Stimulated activated CD8-positive, alpha-beta memory T cell treated with anti-CD3 and anti-CD28 coated beads, Interleukin-7, amount 100 ng/mL, for 1 hour (primary cell): ENCODE measurements at places on chromosomes 2 and 18.
A peak's percentile ranks its signal among the peaks of the same experiment; 100 is the strongest.

- no peak for DNase-seq
Measured at GRCh38 chr18:67783196-67783946, 266.9 kb upstream of the DSEL start.

DNA sequence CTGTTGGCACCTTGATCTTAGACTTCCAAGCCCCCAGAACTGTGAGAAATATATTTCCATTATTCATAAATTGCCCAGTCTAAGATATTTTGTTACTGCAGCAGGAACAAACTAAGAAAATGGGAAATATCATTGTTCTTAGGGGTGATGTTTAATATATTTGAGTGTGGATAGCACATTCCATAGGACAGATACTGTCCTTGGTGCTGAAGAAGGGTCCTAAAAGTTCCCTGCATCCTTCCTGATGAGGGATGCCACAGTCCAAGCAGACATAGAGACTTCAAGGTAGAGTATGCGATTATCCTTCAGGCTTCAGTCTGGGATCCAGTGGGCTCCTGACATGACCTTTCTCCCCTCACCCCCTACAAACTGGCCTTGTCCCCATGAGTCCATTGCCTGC lies 689.0 kb downstream of the TDRD15 start:
- no peak for DNase-seq

- no peak for DNase-seq
Measured at GRCh38 chr18:57422313-57422872, 12.8 kb upstream of the ONECUT2 start.

DNA sequence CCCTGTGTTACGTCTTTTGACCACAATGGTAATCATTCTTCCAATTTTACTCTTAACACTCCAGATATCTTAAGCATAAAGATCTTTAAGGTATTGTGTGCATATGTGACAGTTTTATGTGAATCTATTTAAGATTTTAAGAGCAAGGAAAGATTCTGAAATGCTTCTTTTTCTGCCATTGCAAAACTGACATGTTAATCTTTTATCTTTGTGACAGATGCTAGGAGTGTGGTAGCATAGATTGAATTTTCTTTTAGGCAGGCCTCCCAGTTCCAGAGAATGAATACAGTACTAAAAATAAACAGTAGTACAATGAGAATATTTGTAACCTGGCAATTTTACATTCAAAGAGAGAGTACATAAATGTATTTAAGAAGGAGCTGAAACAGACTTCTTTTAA lies 232.5 kb upstream of the ZSWIM2 start:
- DNase-seq: no peak

GRCh38 chr2:30208453-30208852 lies 22.9 kb upstream of the LBH start:
- no peak for DNase-seq

GRCh38 chr2:201517094-201517493 lies 65.6 kb downstream of the STRADB start:
- DNase-seq: no peak

DNA sequence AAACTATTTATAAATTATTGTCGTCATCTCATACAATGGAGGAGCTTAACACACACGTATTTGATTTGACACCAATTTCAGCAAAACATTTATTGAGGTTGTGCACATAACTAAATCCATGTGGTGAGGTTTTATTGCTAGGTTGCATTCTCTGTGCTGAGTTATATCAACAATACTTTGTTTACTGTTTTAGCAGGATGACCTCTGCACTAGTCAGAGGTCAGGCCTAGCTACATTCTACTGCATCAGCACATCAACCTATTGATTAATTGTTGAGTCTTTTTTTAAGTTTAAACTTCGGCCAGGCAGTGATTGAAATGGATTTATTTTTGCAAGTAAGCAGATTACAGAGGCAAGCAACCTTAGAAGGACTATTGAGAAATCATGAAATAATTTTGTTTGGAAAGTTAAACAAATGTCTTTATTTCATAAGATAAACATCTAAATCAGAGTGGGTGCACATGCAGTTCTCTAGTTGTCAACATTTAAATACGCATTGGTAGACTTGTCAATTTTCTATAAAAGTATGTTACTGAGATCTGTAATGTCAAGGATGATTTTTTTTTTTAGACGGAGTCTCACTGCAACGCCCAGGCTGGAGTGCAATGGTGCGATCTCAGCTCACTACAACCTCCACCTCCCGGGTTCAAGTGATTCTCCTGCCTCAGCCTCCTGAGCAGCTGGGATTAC lies 75.2 kb upstream of the CD28 start:
- DNase-seq: no peak

- DNase-seq: no peak
Measured at GRCh38 chr18:9174302-9174701, 37.7 kb downstream of the ANKRD12 start.

DNA sequence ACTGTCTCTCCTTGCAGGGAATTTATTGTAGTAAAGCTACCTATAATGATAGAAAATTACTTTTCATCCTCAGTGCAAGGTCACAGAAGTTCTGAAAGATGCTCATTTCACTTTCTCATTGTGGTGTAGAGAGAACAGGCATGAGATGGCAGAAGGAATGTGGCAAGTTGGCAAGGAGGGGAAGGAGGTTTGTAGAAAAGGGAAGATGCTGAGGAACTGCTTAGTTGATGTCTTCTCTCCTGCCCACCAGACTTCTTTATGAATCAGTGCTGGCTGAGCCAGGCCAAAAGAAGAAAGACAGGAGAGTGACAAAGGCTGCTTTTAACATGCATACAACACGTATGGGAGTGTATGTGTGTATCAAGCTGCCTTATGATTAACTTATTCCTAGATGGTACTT lies 164.4 kb downstream of the PRPF40A start:
- no peak for DNase-seq

DNA sequence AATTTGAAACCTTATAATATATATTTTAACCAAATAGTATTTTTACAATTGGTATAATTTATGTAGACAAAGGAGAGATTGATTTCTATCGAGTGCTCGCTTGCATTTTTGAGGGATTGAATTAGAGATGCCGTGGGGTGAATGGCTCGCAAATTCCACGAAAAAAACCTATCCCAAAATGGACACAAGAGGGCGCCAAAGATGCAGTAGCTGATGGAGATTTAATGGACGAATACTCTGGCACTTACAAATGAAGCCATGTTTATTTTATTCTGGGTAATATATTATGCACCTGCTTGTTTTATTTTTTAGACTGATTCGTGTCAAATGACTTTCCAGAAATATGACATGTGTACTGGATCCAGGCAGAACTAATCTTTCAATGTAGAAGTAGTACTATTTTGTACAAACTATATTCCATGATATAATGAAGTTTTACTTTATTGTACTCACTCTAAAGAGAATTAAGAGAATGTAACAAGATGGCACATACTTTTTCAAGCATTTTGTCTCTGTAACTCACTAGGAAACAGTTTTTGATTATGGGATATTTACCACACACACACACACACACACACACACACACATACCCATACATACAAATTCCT lies 505.4 kb downstream of the PLCL1 start:
- DNase-seq: peak; percentile 19

DNA sequence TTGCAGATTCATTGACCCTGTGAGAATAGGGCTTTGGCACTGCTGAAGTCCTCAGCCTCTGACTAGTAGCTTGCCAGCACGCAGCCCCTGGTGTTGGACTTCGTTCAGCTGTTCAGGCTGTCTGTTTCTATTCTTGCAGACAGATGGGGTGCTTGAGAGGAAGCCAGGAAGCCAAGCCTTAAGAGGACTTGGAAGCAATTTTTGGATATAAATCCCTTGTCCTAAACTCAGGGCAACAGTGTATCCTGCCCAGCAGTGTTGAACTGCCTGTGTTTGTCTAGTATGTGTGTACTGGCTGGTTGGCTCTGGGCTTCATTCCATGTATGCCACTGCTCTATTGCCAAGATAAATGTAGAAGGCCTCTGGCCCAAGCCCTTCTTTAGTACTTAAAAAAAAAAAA lies 108.6 kb downstream of the COMMD1 start:
- DNase-seq: no peak

DNA sequence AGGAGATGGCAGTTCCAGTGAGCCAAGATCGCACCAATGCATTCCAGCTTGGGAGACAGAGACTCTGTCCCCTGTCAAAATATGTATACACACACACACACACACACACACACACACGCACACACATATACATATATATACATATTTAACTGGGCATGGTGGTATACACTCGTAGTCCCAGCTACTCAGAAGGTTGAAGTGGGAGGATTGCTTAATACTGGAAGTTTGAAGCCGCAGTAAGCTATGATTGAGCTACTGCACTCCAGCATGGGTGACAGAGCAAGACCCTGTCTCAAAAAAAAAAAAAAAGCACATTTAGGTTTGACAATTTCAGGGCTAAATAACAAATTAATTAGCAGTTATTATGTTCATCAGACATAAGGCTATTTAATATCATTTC lies 36.0 kb upstream of the ATIC start:
- DNase-seq: no peak

GRCh38 chr2:135043345-135043744 lies 3.9 kb downstream of the MAP3K19 start:
- no peak for DNase-seq

DNA sequence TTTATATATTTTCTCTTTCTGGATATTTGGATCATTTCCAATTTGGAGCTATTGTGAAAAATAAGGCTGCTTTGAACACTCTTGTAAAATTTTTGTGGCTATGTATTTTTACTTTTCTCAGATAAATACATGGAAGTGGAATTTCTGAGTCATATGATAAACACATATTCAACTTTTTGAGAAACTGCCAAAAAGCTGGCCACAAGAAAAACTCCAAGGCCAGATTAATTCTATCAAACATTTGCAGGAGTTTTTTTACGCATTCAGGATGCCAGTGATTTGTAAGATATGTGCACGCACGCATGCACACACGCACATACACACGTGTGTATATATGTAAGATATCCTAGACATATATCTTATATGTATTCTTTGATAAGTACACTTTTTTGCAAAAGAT lies 477.5 kb upstream of the SPHKAP start:
- DNase-seq: no peak

GRCh38 chr2:47616506-47616905 lies 166.4 kb upstream of the MSH6 start:
- DNase-seq: no peak

DNA sequence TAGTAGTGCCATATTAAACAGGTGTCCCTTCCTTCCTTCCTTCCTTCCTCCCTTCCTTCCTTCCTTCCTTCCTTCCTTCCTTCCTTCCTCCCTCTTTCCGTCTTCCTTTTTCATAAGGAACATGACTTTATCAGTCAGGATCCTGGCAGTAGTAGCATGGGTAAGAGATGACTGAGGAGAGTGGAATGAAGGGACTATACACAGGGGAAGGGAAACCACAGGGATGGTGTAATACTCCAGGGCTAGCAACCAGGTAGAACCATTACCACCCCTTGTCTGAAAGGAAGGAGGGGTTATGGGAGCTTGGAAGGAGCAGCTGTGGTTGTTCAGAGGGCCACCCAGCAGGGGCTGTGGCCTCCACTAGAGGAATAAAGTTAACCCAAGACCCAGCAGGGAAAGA lies 23.2 kb upstream of the KDM3A start:
- no peak for DNase-seq

DNA sequence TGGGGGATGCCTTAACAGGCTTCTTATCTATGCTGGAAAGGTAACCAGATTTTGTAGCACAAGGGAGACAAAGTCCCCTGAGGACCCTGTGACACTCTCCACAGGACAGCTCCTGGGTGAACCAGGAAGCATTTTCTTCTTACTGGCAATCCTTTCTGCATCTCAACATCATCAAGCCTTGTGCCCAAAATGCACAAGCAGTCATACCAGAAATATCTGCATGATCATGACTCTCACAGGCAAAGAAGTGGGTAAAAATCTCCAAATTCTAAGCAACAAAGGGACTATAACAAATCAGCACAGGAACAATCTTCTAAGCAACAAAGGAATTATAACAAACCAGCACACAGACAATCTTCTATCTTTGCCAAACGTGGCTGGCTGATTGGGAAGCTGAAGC lies 99.1 kb upstream of the CD226 start:
- DNase-seq: no peak

DNA sequence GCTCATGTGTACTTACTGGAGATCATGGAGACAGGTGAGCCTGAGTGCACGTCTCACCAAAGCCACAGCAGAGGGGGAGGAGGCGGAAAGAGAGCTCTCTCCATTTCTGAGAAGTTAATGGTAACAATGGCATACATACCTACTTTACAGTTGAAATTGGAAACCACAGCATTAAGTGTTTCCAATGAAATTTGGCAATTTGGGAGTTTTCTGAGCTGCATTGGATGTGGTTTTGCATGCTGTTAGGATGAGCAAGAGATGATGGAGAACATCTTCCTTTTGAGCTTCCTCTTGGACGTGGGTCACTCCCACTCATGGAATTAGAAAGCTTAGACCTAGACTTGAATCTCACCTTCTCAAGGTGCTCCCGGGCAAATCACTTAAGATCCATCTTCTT lies 25.5 kb upstream of the IL37 start:
- no peak for DNase-seq

- DNase-seq: no peak
Measured at GRCh38 chr2:207251573-207252192, 85.9 kb upstream of the KLF7 start.

DNA sequence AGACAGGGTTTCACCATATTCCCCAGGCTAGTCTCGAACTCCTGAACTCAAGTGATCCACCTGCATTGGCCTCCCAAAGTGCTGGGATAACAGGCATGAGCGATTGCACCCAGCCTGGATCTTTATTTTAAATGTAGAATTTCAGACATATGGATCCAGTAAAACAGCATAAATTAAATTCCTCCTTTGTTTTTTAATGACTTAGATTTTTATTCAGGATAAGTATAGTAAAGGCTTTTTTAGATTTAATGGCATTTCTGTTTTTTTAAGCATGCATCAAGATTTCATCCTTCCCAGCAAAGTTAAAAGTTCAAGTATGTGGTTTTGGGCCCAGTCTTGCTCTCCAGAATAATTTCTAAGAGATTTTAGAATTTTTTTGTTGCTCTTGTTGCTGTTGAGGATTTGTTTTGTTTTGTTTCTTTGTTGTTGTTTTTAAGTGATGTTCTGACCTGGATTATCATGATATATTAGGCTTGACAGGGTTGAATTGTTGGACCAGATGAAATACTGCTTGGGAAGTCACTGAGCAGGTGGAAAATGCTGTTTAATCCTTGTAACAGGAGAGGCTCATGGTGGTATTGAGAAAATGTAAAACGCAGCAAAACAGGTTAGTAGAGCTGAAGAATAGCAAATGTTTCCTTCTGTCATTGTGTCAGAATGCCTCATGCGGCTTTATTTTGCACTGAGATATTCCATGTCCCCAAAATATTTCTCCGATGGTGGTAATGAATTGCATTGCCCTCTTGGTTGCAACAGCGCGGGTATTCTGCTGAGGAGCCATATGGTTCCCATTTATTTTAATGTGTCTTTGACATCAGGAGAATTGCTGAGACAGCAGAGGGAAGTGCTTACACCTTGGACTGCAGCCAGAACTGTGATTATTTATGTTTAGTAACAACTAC lies 147.9 kb downstream of the GALNT3 start:
- no peak for DNase-seq

- no peak for DNase-seq
Measured at GRCh38 chr18:21452276-21452780, 148.2 kb downstream of the ESCO1 start.

GRCh38 chr18:5097116-5097703 lies 99.8 kb downstream of the AKAIN1 start:
- DNase-seq: no peak

- no peak for DNase-seq
Measured at GRCh38 chr2:181198183-181198864, 217.9 kb downstream of the UBE2E3 start.

GRCh38 chr2:42843131-42843530 lies 50.7 kb upstream of the HAAO start:
- DNase-seq: no peak
